GM12892 (cell line): ENCODE measurements at places on chromosomes 7 and 10.

DNA sequence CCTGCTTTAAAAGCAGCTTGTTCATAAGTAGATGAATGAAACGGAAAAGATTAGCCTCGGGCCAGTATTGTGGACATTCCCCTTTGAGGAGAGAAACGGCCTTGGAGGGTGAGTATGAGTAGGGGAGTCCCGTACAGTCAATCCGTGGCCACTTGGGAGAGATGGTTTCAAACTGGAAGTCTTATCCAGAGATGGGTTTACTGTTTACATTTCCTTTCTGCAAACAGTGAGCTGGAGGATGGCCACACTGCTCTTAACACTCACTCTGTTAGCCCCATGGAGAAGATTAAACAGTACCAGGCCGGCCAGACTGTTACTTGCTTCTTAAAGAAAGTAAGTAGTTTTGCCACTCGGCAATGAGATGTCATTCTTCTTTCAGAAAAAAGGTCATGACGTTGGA lies 20.3 kb downstream of the CALHM2 start:
- no peak for DNase-seq

- DNase-seq, result no peak
Observed at GRCh38 chr10:95125582-95125981, 56.3 kb upstream of the CYP2C8 start.

GRCh38 chr10:48672596-48673265 lies 11.9 kb upstream of the WDFY4 start:
- no peak for DNase-seq

DNA sequence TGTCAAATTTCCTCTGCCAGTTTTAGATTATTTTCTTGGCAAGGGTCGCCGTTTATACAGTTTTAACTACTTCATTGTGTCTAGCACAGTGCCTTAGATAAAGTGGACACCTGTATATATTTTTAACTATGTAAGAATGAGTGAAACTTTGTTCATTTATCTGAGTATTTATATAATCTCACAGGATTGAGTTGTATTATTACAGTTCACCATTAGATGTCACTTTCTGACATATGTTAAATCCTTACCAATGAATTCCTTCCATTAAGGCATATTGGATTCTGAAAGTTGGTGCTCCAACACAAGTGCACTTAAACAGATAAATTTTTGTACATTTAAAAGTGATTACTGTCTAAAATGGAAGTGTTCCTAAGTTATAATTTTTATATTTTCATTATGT lies 43.0 kb downstream of the ZMYND11 start:
- no peak for DNase-seq

GRCh38 chr10:119162452-119163092 lies 2.9 kb downstream of the SFXN4 start:
- DNase-seq, result no peak

GRCh38 chr10:62632071-62632809 lies 172.3 kb upstream of the ADO start:
- no peak for DNase-seq

GRCh38 chr7:15309872-15310271 lies 251.9 kb downstream of the AGMO start:
- no peak for DNase-seq

DNA sequence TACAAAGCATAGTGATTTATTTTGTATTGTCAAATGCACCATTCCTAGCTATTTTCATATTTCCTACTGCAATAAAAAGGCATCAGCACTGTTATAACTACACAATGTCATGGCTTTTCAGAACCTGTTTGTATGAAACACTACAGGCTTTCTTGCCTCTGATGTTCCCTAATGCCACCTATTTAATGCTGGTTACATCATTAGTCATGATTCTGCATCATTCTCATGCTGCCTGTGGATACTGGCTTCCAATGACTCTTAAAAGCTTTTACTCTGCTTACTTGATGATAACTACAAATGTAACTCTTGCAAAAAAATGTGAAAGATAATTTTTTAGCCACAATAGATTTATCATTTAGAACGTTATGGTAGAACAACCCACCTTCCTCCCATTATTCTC lies 529.4 kb downstream of the HTR7 start:
- no peak for DNase-seq

- no peak for DNase-seq
Observed at GRCh38 chr7:41984888-41985287, 252.1 kb downstream of the GLI3 start.

- no peak for DNase-seq
Observed at GRCh38 chr10:37687581-37687980, 169.8 kb downstream of the ZNF248 start.

DNA sequence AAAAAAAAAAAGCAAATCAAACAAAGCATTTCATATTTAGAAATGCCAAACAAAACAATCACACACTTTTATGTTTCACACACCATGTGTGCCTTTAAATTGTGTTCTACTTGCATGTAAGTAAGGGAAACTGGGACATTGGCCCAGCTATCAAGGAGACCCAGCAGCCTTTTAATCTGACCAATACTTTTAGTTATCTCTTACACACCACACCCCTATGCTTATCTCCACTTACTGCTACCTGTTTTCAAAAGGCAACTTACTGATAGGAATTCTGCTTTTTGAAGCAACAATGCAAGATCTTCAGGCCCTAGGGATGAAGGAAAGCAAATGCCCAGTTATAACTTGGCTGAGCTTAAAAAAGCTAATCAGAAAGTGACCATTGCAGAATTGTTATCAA lies 1244.8 kb upstream of the SORCS1 start:
- DNase-seq, result no peak

GRCh38 chr7:38112075-38112474 lies 66.0 kb upstream of the STARD3NL start:
- DNase-seq, result no peak

GRCh38 chr7:150934045-150934766 lies 43.9 kb downstream of the KCNH2 start:
- DNase-seq, result no peak

- DNase-seq, result no peak
Observed at GRCh38 chr10:117933036-117933435, 113.7 kb downstream of the RAB11FIP2 start.

GRCh38 chr10:43853369-43853768 lies 204.7 kb upstream of the ZNF32 start:
- no peak for DNase-seq

DNA sequence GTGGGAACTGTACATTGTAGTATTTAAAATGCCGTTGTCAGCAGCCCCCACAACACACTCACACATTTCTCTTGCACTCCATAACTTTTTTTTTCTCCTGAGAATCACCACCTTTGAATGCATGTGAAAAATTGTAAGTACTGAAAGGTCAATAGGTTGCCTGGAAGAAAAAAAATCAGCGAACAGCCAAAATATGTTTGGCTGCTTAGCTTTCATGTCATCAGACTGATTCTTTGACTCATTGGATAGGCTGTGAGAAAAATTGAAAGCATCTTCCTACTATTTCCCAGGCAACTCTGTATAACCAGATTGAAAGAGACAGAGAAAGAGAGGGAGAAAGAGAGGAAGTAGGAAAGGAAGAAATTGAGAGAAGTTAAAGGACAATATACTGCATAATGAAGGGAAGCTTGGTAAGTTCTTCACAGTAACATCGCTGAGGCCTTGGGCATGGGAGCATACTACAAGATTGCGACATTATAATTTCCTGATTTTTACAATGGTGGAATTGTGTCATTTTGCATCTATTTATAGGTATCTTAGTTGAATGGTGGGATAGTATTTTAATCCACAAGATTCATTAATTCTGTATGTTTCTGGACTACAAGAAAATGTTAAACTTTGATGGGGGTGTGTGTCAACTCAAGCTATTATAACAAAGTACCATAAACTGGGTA lies 249.3 kb upstream of the KCND2 start:
- DNase-seq, result no peak

DNA sequence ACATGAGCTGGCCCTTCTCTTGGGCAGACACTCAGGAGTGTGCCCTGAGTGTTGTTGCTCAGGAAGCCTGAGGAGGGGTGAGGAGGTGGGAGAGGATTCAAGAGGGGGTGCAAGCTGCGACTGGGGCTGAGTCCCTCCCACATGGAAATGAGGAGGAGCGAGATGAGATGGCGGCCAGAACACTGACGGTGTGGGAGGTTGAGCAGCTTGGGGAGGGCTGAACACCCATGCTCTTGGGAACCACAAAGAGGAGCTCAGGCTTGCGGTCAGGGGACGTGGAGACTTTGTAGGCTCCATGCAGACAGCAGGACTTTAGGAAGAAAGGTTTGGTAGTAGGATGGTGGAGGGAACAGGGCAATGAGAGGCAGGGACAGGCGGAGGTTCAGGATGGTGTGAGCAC lies 163.2 kb upstream of the SHH start:
- no peak for DNase-seq

DNA sequence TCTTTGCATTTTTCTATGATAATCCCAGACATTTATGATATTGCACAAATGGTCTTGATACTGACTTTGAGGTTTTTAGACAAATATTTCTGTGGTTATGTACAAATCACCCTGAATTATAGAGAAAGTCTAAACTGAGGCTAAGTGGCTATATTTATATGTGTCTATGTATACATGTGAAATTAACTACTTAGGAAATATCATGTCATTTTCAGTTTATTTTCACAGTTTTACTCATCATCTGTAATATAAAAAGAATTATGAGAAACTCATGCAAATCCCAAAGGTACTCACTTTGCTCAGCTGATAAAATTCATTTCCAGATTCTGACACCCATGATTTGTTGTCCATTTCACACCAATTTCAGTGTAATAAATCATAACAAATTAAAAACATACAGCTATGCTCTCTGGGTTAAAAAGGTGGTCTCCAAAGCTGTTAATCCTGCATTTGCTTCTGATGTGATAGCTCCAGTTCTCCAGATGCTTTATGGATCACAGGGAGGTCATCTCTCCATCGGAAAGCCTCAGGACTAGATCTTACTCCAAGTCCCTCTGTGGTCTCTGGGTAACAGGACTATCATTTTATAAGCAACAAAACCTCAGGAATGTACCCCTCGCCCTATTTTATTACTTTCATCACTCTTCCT lies 673.9 kb downstream of the PARD3 start:
- no peak for DNase-seq

DNA sequence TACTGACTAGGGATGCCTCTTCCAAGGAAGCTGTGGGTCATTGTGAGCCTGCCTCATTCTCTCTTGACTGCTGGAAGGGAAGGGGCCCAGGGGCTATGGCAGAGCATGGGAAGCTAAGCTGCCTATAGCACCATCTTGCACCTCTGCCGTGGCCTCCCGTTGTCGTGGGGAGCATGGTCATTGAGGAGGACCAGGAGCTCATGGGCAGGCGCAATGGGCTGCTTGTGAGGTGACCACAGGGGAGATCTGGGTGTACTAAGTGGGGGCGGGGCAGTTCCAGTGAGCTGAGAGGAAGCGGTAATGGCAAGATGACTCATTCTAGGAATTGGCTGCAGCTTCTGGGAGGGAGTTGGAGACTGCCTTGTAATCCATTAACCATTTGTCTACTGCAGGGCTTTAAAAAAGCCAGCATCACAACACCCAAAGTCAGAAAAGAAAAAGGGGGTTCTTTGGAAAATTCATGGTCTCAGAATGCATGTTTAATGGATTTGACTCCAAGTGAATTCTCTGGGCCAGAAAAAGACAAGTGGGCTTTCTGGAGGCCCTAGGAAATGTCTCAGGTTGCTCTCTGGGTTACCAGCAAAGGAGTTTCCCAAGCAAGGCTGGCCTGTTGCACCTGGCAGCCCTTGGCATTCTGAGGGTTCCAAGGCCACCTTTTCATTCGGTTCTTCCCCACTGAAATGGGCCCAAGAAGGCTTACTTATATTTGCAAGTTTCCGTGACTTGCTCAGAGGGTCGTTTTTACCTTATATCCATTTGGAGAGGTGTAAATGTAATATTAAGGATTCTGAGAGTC lies 3.6 kb downstream of the DUSP5 start:
- no peak for DNase-seq

- no peak for DNase-seq
Observed at GRCh38 chr7:133997463-133997862, 129.7 kb upstream of the LRGUK start.

DNA sequence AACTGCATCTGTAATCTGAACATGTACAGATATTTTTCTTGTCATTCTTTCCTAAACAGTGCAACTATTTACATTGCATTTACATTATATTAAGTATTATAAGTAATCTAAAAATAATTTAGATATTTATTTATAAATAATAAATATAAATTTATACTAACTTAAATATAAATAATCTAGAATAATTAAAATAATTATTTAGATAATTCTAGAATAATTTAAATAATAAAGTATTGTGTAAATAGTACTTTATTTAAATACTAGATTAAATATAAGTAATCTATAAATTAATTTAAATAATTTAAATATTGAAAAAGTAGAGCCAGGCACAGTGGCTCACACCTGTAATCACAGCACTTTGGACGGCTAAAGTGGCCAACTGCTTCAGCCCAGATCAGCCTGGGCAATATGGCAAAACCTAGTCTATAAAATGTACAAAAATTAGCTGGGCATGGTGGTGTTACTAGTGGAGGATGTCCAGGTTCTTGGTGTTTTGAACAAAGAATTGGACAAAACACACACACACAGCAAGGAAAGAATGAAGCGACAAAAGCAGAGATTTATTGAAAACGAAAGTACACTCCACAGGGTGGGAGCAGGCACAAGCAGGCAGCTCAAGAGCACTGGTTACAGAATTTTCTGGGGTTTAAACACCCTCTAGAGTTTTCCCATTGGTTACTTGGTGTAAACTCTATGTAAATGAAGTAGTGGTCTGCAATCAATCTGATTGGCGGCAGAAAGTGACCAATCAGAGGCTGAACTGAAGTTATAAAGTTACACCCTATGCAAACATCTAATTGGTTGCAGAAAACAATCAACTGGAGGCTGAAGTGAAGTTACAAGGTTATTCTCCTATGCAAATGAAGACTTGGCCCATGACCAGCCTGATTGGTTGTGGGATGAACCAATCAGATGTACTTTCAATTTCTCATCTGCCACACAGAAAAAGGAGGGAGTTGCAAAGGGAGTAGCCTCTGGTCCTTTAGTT lies 100.2 kb upstream of the SP4 start:
- no peak for DNase-seq

- no peak for DNase-seq
Observed at GRCh38 chr10:28949005-28950004, 272.0 kb downstream of the BAMBI start.

- DNase-seq, result no peak
Observed at GRCh38 chr7:107482571-107482970, 12.7 kb downstream of the GPR22 start.

GRCh38 chr7:69862413-69863064 lies 264.3 kb downstream of the AUTS2 start:
- no peak for DNase-seq
